DMS53 (cell line): ENCODE measurements at places on chromosomes 13 and 19.

DNA sequence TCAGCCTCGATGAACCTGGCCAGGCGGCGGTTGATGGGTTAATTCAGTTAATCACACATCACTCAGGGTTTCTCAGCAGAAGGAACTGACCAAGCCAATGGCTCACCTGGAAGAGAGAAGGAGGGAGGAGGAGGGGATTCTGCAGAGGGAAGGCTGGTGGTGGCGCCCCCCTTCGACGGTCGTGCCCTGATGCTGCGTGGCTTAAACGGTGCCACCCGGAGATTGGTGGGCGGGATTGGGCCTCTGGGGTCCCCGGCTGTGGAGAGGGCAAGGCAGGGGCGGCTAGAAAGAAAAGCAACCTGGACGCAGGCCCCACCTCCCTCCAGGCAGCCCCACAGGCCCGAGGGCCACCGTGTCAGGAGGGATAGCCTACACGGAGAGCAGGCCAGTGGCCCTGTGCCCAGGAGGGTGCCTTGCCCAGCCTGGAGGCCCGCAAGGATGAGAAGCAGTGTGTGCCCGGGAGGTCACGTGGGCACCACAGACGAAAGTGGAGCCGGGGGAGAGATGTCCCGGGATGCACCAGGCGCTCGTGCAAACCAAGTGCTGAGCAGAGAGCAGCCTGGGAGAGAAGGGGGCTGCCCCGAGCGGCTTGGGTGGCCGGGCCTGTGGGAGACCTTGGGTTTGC, 16.0 kb downstream of the CSNK1G2 start:
- no peak for DNase-seq

- no peak for DNase-seq
These were observed 864.1 kb downstream of the DIAPH3 start for GRCh38 chr13:59299584-59299983.

GRCh38 chr19:58368561-58369360, 6.2 kb upstream of the ZNF497 start:
- DNase-seq, result no peak

DNA sequence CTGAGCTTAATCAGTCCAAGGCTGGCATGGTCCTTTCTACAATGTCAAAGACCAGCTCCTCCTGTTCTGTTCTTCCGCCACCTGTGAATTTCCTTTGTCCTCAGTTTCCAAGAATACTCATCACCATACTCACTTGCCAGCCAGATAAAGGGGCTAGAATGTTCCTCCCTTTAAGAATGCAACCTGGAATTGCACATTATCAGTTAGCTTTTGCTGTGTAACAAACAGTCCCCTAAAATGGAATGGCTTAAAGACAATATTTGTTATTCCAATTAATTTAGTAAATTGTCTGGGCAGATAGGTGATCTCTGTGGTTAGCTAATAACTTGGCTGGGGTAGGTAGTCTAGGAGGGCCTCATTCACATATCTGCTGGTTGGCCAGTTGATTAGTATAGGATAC, 36.0 kb downstream of the VAV1 start:
- no peak for DNase-seq

DNA sequence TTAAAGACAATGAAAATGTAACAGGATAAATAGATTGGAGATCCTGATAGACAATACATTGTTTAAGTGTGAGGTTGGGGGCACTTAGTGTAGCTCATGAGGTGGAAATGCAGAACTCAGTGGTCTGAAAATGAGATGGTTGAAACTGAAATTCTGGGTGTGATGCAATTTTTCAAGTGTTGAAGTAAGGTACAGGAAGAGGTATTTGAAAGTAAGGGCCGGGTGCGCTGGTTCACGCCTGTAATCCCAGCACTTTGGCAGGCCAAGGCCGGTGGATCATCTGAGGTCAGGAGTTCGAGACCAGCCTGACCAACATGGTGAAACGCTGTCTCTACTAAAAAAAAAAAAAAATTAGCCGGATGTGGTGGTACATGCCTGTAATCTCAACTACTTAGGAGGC, 113.0 kb downstream of the UFM1 start:
- DNase-seq, result no peak

DNA sequence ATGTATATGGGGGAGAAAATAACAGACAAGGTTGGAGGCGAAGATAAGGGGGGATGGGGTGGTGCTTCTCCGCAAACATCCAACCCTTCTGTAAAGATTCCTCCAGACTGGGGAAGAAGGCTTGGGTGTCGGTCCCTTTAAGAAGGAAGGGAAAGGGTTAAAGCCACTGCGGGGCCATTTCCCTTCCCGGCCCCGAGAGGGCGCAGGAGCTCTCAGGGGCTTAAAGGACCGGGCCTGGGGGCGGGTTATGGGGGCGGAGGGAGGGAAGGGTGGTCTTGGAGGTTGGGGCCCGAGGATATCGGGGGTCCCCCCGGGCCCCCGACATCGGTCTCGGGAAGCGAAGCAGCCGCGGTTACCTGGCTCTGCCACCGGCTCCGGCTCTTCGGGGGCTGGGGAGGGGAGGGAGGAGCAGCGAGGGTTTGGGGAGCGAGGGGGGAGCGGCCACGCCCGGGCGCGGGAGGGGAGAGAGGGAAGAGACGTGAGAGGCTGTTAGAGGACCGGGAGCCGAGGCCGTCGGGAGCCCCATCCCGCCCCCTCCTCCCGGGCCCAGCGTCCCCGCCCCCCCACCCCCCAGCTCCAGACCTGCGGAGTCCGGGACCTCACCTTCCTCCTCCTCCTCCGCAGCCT, 2.8 kb downstream of the TNNT1 start:
- DNase-seq, result peak; percentile 70

DNA sequence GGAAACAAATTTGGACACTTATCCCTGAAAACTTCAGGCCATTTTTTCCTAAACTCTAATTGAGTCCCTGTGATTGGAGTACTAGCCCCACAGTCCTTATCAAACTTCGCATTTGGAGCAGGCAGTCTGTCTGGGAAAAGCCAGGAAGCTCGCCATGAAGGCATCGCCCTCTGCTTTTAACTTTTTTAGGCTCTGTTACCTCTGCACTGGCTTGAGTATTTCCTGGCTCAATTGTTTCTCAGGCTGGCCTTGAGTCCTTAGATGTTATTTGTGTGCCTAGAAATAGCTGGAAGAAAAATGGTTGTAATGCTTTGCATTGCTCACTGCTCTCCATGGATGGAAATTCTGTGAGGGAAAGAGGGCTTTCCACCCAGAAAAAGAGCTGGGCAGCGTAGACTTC, 24.2 kb downstream of the ACTN4 start:
- no peak for DNase-seq

DNA sequence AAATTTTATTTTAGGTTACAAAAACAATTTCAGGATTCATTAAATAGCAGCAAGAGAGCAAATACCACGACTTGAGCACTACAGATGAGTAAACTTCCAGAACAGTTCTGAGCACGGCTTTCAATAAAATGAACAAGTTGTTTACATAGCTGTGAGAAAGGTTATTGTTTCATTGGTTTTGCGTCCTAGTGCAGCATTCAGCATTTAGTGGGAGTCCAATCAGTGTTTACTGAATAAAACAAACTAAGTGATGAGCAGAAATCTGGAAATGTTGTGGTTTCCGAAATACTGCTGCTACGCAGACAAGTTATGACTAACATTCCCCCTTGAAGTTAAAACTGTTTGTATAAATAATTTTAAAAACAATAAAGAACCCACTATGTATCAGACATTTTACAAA, 251.5 kb upstream of the STARD13 start:
- peak; percentile 7 for DNase-seq

DNA sequence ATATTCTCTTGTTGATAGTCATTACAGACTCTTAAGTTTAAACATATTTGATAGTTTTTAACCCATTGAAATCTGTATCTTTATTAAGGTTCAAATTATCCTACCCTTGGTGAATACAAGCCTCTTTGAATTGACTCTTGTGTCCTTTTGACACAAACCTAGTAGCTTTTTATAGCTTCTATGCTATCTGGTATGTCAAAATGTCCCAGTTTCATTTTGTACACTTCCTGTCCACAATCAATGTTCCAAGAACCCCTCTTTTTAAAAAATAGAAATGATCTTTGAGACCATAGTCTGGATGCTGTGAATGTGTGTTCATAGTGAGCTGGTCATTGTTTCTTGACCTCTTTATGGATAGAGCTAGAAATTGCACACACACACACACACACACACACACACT, 39.2 kb upstream of the FGF14 start:
- no peak for DNase-seq

GRCh38 chr19:47518139-47518538, 3.3 kb upstream of the NAPA start:
- DNase-seq, result no peak

DNA sequence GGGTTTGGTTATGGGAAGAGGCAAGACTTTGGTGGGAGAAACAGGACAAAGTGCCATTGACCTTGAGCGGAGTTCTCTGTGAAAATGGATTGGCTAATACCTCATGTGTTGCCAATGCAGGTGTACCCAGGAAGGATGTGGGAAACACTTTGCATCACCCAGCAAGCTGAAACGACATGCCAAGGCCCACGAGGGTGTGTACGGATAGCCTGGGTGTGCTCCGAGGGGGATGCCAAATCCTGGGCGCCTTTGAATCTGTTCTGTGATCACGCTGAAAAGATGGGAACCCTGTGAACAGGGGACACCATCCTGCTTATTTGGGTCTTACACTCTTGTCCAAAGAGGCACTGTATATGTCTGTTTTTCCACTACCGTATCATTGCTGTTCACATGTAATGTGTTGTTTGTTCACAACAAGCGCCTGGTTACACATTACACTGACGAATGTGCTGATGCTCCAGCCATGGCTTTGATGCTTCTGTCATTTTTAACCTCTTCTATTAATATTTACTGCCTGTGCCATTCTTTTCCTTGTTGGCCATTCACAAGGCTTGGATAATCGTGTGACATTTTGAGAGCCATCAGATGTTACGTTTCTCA, 8.3 kb downstream of the GTF3A start:
- no peak for DNase-seq

DNA sequence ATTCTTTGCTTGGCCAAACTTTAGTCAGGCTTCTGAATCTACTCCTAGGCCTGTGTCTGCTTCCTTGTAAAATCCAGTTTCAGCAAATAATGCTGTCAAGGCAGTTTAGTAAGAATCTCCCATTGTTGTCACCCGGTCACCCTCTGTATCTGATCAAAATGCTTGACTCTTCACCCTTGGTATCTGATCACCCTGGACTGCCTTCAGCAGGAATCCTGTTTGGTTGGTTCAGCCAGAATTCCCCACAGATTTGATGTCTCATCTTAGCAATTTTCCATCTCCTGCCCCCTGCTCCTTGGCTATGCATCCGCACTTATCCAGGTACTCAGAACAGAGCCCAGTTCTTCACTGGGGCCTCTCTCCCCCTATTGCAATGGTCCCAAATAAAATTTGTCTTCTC, 172.4 kb upstream of the UBL3 start:
- no peak for DNase-seq

DNA sequence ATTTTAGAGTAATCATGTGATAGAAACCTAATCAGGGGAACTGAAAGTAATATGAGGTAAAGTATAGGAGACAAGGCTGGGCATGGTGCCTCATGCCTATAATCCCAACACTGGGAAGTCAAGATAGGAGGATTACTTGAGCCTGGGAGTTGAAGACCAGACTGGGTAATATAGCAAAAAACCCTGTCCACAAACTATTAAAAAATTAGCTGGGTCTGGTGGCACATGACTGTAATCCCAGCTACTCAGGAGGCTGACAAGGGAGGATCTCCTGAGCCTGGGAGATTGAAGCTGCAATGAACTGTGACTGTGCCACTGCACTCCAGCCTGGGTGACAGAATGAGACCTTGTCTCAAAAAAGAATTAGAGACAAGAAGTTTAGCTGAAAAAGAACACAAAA, 469.9 kb downstream of the GPC5 start:
- no peak for DNase-seq

DNA sequence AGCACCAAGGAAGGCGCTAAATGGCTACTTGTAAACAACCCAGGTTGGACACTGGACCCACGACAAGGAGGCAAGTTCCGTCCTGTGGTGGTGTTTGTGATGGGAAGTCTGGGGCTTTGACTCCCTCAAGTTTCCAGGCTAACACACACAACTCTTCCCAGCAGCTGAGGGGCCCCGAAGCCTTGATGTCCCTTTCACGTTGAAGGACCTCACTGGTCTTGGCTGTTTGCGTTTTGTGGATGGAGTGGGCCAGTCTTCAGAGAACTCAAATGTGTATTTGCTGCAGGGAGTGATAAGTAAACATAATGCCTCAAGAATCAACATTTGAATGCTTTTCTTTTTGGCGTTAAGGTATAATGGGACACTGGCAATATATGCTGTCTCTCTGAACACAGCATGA, 199.2 kb downstream of the TM9SF2 start:
- DNase-seq, result no peak

DNA sequence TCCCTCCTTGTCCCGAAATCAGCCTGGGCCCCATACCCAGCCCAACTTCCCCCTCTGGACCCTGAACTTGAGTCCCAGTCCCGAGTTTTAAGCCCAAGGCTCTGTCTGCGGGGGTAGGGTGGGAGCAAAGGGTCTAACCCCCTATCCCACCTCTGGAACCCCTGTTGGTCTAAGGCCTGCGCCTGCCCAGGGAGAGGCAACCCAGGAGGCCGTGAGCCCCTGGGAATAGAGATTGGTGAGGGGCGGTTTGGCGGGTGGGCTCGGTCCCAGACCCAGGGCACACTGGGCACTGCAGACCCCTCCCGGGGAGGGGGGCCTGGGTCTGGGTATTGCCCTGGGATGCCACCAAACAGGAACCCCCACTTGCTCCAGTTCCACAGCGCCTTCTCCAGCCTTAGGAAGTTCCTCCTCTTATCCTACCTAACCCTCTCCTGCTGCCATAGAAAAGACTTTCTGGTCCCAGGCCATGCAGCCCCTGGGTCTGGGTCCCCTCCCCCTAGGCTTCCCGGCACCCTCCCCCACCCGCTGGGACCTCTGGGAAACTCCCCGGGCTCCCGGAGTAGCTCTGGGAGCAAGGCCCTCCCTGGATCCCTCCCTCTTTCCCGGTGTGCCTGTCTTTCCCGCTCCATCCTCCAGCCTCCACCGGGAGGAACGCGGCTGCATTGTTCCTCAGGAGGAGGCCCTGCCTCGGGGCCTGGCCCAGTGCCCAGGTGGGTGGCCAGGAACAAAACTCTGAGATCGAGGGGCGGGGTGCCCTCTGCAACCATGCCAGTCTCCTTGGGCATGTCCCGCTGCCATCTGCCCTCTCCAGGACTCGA, 33.6 kb upstream of the NANOS3 start:
- DNase-seq, result peak; percentile 85

DNA sequence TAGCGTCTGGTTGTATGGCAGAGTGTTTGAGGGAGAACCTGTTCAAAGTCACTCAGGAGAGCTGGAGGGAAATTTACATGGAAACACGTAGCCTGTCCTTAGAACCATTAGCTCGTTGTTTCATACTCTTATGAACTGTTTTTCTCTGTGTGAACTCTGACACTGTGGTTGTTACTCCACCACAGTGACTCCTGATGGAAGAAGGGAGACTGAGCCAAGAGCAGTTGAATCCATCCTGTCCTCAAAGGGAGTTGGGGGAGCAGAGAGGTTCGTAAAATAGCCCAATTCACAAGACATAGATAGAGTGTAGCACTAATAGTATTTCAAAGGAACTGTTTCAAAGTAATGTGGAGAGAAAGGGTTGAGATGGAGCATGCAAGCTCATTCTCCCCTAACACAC, 964.8 kb downstream of the PCDH9 start:
- no peak for DNase-seq

- DNase-seq, result no peak
These were observed 1407.7 kb downstream of the EFNB2 start for GRCh38 chr13:105127732-105128131.

- peak; percentile 26 for DNase-seq
These were observed 6.5 kb upstream of the SUPT20H start for GRCh38 chr13:37065890-37066526.

- DNase-seq, result peak; percentile 46
These were observed 425.5 kb downstream of the PCDH20 start for GRCh38 chr13:60990032-60990733.
